ENCODE measurements at places on chromosomes 13 and 19. TPM values are rescaled to one million over a fixed set of nuclear protein-coding genes. Genes with fewer than 3 reads are reported as not detected.

UBE2S gene
- total RNA-seq, result 10.3 TPM

IRF2BP1 gene
- 55.5 TPM for total RNA-seq

MCEMP1 gene
- not detected for total RNA-seq

GRCh38 chr19:42816894-42817293 lies 51.4 kb upstream of the PSG8 start:
- H3K4me3 ChIP-seq, result no peak overlapping the region
- H3K27ac ChIP-seq, result no peak overlapping the region
- DNase-seq, result no peak
- H3K27me3 ChIP-seq, result no peaks in the 10 kb centered on the region
- H3K4me1 ChIP-seq, result no peaks in the 10 kb centered on the region

All from prostate gland (tissue), 2 donors.